ENCODE measurements at places on chromosomes 3 and 15.

DNA sequence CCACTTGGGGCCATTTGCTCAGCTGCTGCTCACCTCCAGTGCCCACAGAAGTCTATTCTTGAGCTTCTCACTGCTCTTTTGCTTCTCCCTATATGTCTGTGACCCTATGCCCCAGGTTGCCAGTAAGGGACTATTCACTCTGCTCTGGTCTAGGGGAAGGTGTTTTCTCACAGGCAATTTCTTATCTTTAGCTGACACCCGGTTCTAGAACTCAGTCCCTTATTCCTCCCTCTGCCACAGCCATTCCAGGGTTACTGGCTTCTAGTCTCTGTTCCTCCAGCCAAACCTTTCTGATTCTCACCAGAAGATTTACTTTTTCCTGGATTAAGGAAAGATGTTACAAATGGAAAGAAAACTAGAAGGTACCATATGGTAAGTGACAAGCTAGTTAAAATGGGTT is 574.0 kb downstream of the NTRK3 start:
- DNase-seq = no peak

DNA sequence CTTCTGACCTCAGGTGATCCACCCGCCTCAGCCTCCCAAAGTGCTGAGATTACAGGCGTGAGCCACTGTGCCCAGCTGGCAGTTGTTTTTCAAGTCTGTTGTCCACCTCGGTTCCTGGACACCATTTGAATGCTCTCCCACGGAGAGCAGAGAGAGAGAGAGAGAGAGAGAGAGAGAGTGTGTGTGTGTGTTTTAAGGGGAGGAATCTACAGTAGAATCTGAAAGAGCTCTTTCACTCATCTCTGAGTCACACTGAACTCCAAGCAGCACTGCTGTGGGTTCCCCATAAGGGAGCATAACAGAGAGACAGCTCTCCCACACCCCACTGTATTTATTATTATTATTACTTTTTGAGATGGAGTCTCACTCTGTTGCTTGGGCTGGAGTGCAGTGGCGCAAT is 156.6 kb downstream of the RPLP1 start:
- no peak for DNase-seq

DNA sequence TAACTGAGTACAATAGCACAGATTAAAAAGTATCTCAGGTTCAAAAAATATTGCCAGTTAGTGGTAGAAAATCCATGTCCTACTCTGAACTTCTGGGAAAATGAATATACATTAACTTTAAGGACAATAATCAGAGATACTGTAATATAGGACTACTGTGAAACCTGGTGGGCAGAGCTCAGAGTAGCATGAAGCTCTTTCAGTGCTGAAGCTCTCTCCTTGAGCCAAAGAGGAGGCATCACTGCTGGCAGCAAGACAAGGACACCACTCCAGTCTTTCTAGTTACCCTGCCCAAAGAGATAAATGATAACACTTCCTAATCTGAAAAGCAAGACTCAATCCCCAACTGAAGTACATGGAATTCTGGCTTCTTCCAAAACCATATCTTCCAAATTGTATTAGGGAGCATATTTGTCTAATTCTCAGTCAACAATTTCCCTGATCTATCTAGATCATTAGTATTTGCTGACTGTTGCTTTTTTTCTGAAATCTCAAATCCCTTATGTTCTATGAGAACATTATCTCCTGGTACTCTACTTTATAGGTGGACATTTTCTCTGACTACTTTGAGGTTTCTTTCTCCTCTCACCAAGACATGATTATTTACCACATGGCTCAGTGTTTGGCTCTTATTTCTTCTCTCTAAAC is 55.9 kb downstream of the CLDN1 start:
- no peak for DNase-seq

DNA sequence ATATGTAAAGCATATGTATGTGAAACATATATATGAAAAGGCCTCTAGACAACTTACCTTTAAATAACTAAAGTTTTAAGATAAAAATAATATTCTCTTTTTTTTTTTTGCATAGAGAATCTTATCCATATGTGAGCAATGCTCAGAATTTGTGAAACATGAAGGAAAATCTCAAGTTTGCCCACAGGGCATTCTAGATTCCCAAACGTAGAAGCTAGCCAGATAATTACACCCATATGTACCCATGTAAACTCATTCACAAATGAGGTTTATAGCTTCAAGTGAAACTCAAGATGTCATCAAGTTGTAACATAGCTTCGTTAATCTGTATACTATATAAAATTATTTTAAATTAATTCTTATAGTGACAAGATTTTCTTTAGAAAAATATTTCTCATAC is 537.3 kb upstream of the NR2F2 start:
- DNase-seq = no peak

GRCh38 chr3:31754575-31755278 is 222.0 kb downstream of the STT3B start:
- no peak for DNase-seq

DNA sequence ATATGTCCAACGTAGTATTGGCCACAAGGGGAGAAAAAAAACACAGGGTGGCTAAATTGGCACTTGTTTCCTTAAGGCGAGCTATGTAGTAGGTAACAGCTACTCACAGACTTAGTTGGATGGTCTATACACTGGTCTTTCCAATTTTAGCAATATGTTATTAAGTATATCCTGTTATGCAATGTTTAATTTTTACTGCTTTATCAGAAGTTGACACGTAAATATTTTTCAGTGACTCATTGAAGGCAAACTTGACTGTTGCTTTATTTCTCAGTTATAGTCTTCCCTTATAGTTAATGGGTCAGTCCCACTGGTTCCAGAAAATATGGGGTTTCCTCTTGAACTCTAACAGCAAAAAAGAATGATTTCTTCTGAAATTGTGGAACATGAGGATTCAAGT is 46.5 kb downstream of the ADPGK start:
- DNase-seq = no peak

DNA sequence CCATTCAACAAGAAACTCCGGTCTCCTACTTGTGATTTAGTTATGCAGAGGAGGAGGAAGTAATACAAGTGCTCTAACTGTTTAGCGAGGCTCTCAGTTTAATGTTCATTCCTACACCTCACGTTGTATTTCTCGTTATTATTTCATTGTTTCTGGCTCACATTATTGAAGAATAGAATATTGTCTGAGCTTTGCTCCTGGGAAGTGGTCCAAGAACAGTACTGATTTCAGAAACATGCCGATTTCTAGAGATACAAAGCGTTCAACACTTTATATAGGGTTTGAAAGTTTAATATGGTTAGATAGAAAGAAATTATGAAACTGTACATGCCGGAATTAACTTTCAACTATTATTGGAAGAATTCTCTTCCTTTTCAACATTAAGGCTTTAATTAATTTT is 1145.5 kb downstream of the TBL1XR1 start:
- DNase-seq = no peak

DNA sequence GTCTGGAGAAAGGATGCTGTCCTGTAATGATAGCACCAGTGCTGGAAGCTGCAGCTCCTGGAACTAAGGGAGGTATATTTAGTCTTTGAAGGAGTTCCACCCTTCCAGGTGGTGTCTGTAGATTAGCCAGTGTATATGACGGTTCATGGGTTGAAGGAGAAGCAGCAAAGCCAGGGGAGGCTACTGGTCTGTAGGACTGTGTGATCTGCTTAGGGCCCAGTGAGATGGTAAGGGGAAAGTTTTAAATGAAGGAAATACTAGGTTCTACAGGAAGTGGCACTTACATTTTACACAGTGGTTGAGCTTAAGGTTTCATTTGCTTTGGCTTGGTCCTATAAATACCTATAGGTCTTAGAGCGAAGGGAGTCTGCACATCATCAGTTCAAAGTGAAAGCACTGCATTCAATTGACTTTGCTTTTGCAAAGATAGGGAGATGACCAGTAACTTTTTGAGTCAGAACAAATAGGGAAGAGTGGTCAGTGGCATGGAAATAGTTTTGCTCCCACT is 5.6 kb downstream of the SLC25A38 start:
- no peak for DNase-seq

Measured in activated CD8-positive, alpha-beta memory T cell treated with anti-CD3 and anti-CD28 coated beads for 4 hours (primary cell).